ENCODE measurements at places on chromosomes 3 and 15. TPM values are rescaled to one million over a fixed set of nuclear protein-coding genes. Genes with fewer than 3 reads are reported as not detected.

DNA sequence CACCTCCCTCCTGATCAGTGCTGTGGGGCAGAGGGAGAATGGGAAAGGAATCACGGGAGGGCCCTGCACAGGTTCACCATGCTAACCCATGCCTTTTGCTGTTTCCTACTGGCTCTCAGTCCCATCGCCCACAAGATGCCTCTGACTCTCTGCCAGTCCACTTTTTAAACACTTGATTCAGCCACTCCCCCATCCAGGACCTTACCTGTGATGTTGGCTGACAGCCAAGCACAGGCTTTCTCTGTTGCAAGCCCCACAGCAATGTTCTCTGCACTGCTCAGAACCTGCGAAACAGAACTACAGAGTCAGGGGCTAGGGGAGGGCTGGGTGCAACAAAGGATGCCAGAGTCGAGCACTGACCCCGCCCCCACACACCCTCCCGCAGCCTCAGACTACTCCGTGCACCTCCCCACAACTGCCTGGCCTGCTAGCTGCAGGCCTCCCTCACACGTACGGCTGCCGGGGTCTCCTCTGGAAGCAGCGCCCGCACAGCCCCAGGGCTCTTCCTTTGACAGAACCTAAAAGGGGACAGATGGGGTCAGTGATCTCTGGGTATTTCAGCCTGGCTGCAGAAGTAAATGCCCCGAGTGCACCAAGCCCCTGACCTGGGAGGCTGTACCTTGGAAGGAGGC lies 9.1 kb downstream of the CDAN1 start:
- DNase-seq, result no peak

The B3GNT5 gene
- 24.0 TPM for total RNA-seq

The FETUB gene
- not detected for total RNA-seq

The ZNF501 gene
- 26.8 TPM for total RNA-seq

- no peak for DNase-seq
These were observed 58.3 kb upstream of the TSEN2 start for GRCh38 chr3:12425850-12426579.

- no peak for DNase-seq
These were observed at the start of gene STX19 for GRCh38 chr3:94028093-94028837. Gene STX19, minus strand, starts transcription at chr3:94028597. Its CDS starts 13,328 bp downstream, at chr3:94015269.

The MYLK gene
- 15.1 TPM for total RNA-seq

GRCh38 chr3:53806182-53807116 lies 39.8 kb downstream of the CHDH start:
- DNase-seq, result peak; percentile 45

GRCh38 chr15:77013776-77014131 lies 18.8 kb downstream of the PSTPIP1 start:
- no peak for DNase-seq

GRCh38 chr3:73547427-73548248 lies 77.1 kb downstream of the PDZRN3 start:
- no peak for DNase-seq

The WDR53 gene
- total RNA-seq, result 3.4 TPM

DNA sequence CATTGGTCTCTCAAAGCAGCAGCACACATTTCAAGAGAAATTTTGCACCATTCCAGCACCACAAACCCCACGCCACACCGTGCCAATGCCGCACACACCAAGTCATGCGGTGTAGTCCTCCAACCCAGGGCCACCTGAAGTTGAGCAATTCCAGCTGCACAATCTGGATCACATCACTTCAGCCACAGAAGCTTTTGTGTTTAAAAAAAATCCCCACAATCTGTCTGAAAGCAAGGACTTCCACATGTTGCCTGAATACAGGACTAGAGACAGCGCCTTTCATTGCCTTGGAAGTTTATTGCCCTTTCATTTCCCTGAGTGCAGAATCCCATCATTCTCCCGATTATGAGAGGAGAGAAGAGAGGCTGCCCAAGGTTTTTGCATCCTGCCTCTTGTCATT lies 175.6 kb upstream of the BCL6 start:
- no peak for DNase-seq

The ANKRD34C gene
- total RNA-seq, result not detected

GRCh38 chr15:76991048-76991447 lies 3.9 kb upstream of the PSTPIP1 start:
- no peak for DNase-seq

The RTP4 gene
- total RNA-seq, result not detected

The ZNF774 gene
- total RNA-seq, result 6.1 TPM

The GATM gene
- 150 TPM for total RNA-seq

GRCh38 chr3:38552364-38552763 lies 56.2 kb downstream of the EXOG start:
- no peak for DNase-seq

DNA sequence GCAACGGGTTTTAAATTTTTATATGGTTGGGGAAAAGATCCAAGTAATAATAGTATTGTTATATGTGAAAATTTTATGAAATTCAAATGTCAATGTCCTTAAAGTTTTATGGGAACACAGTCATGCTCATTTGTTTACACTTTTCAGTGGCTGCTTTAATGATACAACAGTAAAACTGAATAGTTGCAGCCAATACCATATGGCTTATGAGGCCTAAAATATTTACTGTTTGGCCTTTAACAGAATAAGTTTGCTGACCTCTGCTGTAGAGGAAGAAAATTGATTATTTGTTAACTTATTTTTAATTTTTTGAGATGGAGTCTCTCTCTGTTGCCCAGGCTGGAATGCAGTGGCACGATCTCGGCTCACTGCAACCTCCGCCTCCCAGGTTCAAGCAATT lies 44.7 kb downstream of the USP50 start:
- no peak for DNase-seq

DNA sequence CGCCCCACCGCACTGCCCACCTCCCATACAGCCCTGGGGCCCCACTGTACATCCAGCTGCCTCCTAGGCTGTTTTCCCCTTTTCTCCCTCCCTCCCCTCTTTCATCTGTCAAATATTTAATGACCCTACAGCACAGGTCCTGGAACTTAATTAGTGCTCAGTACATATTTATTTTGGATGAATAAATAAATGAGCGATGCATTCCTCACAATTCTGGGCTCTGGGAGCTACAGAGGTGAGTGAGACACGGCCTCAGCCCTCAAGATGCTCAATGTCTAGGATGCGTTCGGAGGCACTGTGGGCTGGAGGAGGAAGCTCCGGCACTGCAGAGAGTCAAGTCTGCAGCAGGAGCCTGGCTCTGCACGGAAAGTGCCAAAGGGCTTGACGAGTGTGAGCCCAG lies 175.0 kb downstream of the FAM43A start:
- no peak for DNase-seq

DNA sequence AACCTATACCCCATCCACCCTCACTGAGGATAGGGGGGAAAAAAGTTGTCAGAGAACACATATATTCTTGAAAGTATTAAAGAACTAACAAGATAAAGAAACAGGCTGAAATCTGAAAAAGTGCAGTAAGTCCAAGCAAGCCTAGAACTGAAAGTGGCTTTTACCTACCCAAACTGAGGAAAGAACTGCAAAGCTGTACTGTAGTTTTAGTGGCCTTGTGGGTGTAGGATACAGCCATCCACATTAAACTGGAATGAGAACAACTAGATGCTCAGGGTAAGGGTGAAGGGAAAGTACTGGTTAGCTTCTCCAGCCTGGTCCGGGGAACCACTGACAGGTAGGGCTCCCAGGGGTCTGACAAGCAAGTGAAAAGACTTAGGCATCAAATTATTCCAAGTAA lies 10.1 kb downstream of the UBP1 start:
- no peak for DNase-seq

- no peak for DNase-seq
These were observed 28.3 kb downstream of the MASP1 start for GRCh38 chr3:187263270-187263669.

Measured in occipital lobe (tissue), 3 donors.